ENCODE measurements at places on chromosomes 6 and 20. TPM values are rescaled to one million over a fixed set of nuclear protein-coding genes. Genes with fewer than 3 reads are reported as not detected.

The LRRC73 gene
- total RNA-seq = 0.58 TPM

- no peak overlapping the region for H3K27ac ChIP-seq
- H3K4me3 ChIP-seq = no peak overlapping the region
- H3K4me1 ChIP-seq = no peaks in the 10 kb centered on the region
- H3K36me3 ChIP-seq = peaks cover 23% of the 10 kb centered on the region
- DNase-seq = no peak
These were observed 37.3 kb downstream of the BLTP3A start for GRCh38 chr6:34829137-34829536.

The GGTLC1 gene
- not detected for total RNA-seq

The KIFC1 gene
- 30.1 TPM for total RNA-seq

GRCh38 chr20:15267935-15268334 is 930.5 kb upstream of the FLRT3 start:
- no peak overlapping the region for H3K4me3 ChIP-seq
- H3K27me3 ChIP-seq = no peaks in the 10 kb centered on the region
- H3K4me1 ChIP-seq = peaks cover 11% of the 10 kb centered on the region
- no peak for DNase-seq
- peaks cover under 1% of the 10 kb centered on the region for H3K36me3 ChIP-seq

DNA sequence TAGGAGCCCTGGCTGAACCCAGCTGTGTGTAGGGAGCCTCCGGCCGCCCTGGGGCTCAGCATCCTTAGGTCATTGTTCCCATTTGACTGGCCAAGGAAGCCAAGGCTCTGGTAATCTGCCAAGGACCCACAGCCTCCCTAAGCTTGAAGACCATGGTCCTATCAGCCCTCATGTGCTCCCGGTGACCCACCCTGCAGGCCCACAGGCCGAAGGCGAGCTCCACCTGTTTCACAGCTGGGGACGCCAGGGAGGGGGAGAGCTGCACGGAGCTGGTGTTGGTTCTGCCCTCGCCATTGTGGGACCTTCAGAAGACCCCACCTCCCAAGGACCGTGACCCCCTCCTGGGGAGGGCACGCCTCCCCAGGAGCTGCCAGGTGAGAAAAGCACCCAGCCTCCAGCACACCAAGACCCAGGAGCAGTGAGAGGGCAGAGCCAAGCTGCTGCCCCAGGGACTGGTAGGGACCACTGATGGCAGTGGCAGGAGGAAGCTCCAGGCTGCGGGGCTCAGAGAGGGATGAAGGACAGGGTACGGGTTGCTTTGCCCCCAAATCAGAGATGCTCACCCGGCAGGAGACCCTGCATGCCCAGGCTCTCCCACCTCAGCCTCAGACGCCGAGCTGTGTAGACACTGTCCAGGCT is 30.7 kb upstream of the MRGBP start:
- no peaks in the 10 kb centered on the region for H3K27me3 ChIP-seq
- H3K36me3 ChIP-seq = no peaks in the 10 kb centered on the region
- no peak overlapping the region for H3K4me3 ChIP-seq
- DNase-seq = no peak
- H3K27ac ChIP-seq = peak overlapping the region; percentile 87
- peaks cover 63% of the 10 kb centered on the region for H3K4me1 ChIP-seq

The AP5S1 gene
- 14.0 TPM for total RNA-seq

The ABCF1 gene
- 73.6 TPM for total RNA-seq

DNA sequence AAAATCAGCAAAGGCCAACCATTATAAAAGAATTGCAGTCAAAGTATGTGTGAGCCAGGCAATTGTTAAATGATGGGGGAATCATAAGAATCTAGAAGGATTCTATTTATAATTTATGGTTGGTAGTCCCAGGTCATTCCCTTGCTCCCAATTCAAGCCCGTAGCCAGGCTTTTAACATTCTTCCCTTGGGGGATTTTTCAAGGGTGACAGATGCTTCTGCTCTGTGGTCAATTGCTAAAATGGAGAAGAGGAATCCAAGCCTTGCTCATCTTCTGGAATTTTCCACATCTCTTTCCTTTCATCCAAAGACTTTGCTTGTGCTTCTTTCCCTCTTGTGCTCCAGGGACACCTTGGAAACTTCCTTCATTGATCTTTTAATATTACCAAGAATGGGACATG is 18.0 kb upstream of the BCAS1 start:
- H3K27me3 ChIP-seq = peaks cover 1% of the 10 kb centered on the region
- no peak overlapping the region for H3K4me3 ChIP-seq
- no peaks in the 10 kb centered on the region for H3K36me3 ChIP-seq
- H3K4me1 ChIP-seq = peaks cover 4% of the 10 kb centered on the region
- DNase-seq = no peak

DNA sequence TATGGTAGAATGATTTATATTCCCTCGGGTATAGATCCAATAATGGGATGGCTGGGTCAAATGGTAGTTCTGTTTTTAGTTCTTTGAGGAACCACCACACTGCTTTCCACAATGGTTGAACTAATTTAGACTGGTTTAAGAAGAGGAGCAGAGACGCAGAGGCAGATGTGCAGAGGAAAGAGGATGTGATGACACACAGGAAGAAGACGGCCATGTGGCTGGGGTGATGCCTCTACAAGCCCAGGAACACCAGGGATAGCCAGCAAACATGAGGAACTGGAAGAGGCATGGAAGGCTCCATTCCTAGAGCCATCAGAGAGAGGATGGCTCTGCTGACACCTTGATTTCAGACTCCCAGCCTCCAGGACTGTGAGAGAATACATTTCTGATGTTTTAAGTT is 218.3 kb upstream of the DTNBP1 start:
- DNase-seq = no peak
- H3K36me3 ChIP-seq = no peaks in the 10 kb centered on the region
- no peak overlapping the region for H3K27ac ChIP-seq
- H3K4me3 ChIP-seq = no peak overlapping the region

DNA sequence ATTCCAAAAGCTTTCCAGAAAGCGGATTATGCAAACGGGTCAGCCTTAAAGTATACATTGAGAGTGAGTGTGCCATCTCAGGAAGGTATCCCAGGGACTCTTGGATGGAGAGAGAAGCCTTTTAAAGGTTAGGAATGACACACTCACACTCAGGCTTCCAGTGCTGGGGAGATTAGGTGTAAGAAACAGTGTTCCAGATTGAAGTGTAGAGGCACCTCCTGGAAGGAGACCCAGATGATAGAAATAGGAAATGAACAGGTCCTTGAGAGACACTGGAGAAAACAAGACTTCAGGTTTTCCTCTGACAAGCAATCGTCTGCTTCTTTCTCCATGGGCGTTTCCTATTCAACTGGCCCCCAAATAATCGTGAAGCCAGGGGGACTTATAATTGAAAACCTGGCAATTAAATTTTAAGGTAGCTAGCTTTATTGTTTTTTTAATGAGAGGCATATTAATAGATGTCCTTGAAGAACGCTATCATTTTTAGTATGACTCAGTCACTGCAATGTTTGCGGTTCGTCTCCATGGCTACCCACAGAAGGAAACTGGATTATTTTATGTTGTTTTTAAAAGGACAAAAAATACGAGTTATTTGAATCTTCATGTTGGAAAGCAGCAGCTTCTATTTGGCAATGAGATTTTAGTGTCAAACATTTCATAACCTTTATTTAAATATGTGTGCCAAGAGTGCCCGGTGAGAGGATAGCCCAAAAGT is 85.3 kb downstream of the TRMT6 start:
- H3K4me1 ChIP-seq = no peaks in the 10 kb centered on the region
- H3K27me3 ChIP-seq = no peaks in the 10 kb centered on the region
- H3K27ac ChIP-seq = no peak overlapping the region
- no peak overlapping the region for H3K4me3 ChIP-seq
- no peak for DNase-seq

The RBPJL gene
- total RNA-seq = not detected

The FOXF2 gene
- total RNA-seq = 0.27 TPM

The CFAP61 gene
- not detected for total RNA-seq

The ADA gene
- 22.5 TPM for total RNA-seq

The MCHR2 gene
- not detected for total RNA-seq

DNA sequence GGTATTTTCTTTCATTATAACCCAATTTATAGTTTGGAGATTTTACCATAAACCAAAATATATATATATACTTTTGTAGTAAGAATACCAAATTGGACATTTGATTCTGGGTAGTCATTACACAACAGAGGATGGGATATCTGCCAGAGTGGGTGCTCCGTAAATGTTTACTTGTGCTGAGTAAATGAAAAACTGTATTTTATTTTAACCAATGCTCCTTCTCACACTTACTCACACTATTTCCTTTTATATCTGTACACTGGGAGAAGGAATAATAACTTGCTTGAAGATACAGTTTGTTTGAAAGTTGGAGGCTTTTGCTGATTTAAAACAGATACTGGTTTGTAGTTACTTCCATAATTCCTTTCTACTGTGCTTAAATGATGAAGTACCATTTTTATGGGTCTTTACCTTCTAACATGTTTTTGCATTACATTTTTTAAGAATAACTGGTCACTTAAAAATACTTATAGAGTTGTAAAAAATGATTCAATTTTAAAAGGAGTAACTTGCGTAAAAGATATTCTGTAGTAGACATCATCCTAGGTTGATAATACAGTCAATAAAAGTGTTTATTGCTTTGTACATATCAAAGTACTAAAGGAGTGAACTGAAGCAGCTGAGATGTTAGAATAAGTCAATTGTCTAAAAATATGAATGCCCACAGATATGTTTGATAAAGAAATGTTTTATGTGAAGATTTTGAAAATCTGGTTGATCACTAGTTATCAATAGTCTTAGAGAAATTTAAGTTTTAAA is 411.7 kb downstream of the UTRN start:
- no peak for DNase-seq
- no peak overlapping the region for H3K4me3 ChIP-seq
- peaks cover 20% of the 10 kb centered on the region for H3K4me1 ChIP-seq
- peaks cover 31% of the 10 kb centered on the region for H3K36me3 ChIP-seq
- H3K27ac ChIP-seq = no peak overlapping the region

The TP53TG5 gene
- total RNA-seq = not detected

- H3K27ac ChIP-seq = no peak overlapping the region
- peaks cover 17% of the 10 kb centered on the region for H3K4me1 ChIP-seq
- peaks cover 21% of the 10 kb centered on the region for H3K36me3 ChIP-seq
- no peak for DNase-seq
- no peak overlapping the region for H3K4me3 ChIP-seq
- no peaks in the 10 kb centered on the region for H3K27me3 ChIP-seq
These were observed 141.7 kb downstream of the TMEM242 start for GRCh38 chr6:157181649-157182048.

The IMPG1 gene
- not detected for total RNA-seq

DNA sequence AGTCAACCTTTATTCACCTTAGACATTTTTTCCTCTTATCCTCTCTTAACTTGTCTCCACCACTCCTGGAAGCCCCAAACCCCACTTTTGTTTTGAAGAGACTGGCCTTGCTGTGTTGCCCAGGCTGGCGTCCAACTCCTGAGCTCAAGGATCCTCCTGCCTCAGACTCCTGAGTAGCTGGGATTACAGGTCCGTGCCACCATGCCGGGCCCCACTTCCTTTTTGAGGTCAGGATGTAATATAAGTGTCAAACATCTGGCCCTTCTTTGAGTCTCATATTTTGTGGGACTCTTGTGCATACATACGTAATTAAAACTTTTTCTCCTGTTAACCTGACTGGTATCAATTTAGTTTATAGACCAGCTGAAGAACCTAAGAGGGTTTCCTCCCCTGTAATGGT is 1.4 kb upstream of the CDK19 start:
- peak overlapping the region; percentile 96 for H3K4me3 ChIP-seq
- H3K36me3 ChIP-seq = no peaks in the 10 kb centered on the region
- H3K27me3 ChIP-seq = no peaks in the 10 kb centered on the region
- H3K27ac ChIP-seq = peak overlapping the region; percentile 99
- peaks cover 18% of the 10 kb centered on the region for H3K4me1 ChIP-seq
- no peak for DNase-seq

- H3K27ac ChIP-seq = no peak overlapping the region
- no peak overlapping the region for H3K4me3 ChIP-seq
- peaks cover 1% of the 10 kb centered on the region for H3K4me1 ChIP-seq
- no peak for DNase-seq
These were observed 460.9 kb upstream of the SULF2 start for GRCh38 chr20:48246061-48246790.

The AIF1 gene
- total RNA-seq = 5.1 TPM

GRCh38 chr6:164296411-164296810 is 881.9 kb downstream of the QKI start:
- no peak for DNase-seq
- no peaks in the 10 kb centered on the region for H3K36me3 ChIP-seq

- no peaks in the 10 kb centered on the region for H3K27me3 ChIP-seq
- H3K27ac ChIP-seq = peak overlapping the region; percentile 76
- no peak for DNase-seq
- peaks cover 19% of the 10 kb centered on the region for H3K4me1 ChIP-seq
These were observed 180.6 kb upstream of the CCN2 start for GRCh38 chr6:132131758-132132157.

GRCh38 chr6:7441048-7441775 is 51.6 kb downstream of the RIOK1 start:
- H3K27ac ChIP-seq = no peak overlapping the region
- H3K36me3 ChIP-seq = no peaks in the 10 kb centered on the region
- no peak for DNase-seq
- no peak overlapping the region for H3K4me3 ChIP-seq
- no peaks in the 10 kb centered on the region for H3K27me3 ChIP-seq

The ANGPT4 gene
- total RNA-seq = 0.35 TPM

GRCh38 chr6:74439123-74439811 is 743.3 kb downstream of the CD109 start:
- peaks cover 10% of the 10 kb centered on the region for H3K27me3 ChIP-seq
- no peaks in the 10 kb centered on the region for H3K4me1 ChIP-seq
- DNase-seq = no peak
- H3K36me3 ChIP-seq = no peaks in the 10 kb centered on the region
- no peak overlapping the region for H3K27ac ChIP-seq

The IRAK1BP1 gene
- 7.8 TPM for total RNA-seq

Data from mesothelial cell of epicardium (in vitro differentiated cells).